ENCODE measurements at places on chromosomes 5 and 9. TPM values are rescaled to one million over a fixed set of nuclear protein-coding genes. Genes with fewer than 3 reads are reported as not detected.

- DNase-seq = peak; percentile 50
Observed at GRCh38 chr5:72325566-72326305, 5.6 kb downstream of the PTCD2 start.

Gene MYMK
- not detected for total RNA-seq

GRCh38 chr9:98801969-98802371, 5.5 kb upstream of the GALNT12 start:
- no peak for DNase-seq

Gene TOR4A
- total RNA-seq = 42.1 TPM

Gene RANBP3L
- total RNA-seq = under 0.01 TPM

Gene TRIP13
- 4.3 TPM for total RNA-seq

Gene TRIM36
- 4.0 TPM for total RNA-seq

Gene SPARC
- 103 TPM for total RNA-seq

GRCh38 chr5:139369181-139369580, 13.9 kb downstream of the SLC23A1 start:
- no peak for DNase-seq

DNA sequence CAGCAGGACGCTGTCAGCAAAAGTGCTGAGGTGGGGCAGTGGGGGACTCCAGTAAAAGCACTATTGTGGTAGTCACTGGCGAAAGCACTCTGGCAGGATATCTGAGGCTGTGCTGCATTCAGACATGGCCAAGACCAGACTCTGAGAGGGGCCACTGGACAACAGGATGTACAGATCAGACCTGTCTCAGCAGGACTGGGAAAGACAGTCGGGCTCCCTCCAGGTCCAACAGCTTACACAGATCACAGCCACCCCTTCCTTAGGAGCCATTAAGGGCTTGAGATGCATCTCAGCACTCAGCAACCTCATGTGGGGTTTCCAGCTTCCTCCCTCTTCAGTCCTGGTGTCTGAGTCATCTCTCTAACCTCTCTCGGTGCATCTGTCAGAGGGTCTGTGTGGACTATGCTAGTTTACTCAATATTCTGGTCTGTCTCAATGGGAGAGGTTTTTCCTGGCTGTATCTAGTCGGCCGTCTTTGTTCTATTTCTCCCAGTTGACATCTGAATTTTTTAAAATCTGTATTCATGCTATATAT, 154.5 kb downstream of the CWC27 start:
- no peak for DNase-seq

GRCh38 chr9:85067792-85068191, 398.3 kb downstream of the NTRK2 start:
- no peak for DNase-seq

Gene MUSK
- not detected for total RNA-seq

Gene DAPK1
- total RNA-seq = 41.0 TPM

DNA sequence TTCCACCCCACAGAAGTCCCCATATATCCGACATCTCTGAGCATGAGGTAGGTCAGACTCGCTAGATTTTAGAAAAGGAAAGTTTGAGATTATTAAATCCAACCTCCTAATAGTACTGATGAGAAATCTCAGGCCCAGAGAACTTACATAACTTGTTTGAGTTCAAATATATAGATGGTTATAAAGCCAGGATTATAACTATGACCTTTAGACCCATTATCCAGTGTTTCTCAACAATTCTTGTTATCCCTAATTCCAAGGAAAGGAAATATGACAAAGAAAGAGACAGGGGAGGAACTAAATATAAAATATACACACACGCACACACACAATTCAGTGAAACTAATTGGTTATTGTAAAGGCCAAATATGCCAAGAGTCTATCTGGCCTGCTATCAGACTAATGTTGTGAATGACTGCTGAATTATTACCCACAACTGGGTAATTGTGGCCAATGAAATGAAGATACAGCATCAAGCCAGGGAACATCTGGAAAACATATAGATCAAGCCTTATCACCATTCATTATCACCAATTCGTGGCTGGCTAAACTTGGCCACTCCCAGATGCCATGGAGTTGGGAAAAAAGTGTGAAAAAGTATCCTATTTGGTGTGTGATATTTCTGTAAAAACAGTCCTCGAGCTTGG, 248.4 kb downstream of the PRELID2 start:
- DNase-seq = no peak

- no peak for DNase-seq
Observed at GRCh38 chr9:130328349-130328801, 62.8 kb downstream of the HMCN2 start.

DNA sequence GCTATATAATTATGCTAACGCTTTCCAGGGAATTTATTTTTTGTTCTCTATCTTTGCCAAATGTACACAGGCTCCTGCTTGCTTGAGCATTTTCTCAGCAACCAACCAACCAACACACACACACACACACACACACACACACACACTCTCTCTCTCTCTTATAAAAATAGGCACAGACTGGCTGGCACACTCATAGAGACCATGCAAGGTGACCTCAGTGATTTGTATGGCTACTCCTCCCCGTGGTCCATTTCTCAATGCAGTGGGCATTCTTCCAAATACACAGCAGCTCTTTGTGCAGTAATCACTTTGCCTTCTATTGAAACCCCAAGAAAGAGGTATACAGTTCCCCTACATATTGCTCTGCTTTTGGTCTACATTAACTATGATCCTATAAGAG, 416.0 kb downstream of the MAN2A1 start:
- DNase-seq = peak; percentile 82

GRCh38 chr9:38214432-38214831, 145.4 kb upstream of the SHB start:
- no peak for DNase-seq

Gene PDGFRB
- total RNA-seq = 0.52 TPM

- DNase-seq = no peak
Observed at GRCh38 chr9:18911714-18912342, 121.2 kb downstream of the SAXO1 start.

GRCh38 chr9:83199240-83199639, 136.3 kb upstream of the RASEF start:
- peak; percentile 67 for DNase-seq

DNA sequence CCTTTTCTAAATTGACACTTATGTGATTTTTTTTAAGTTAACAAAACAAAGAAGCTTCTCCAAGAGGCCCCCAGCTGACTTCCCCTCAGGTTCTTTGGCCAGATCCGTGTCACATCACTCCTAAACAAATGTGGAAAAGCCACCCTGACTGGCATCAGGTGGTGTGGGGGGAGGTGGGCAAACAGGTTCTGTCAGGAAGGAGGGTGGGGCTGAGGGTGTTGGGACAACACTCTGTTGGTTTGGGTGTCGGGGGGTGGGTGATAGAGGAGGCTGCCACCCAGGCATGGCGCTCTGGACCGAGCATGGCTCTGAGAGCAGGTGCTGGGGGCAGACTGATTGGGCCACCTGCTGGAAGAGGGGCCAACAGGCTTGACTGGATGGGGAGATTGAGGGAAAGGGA, 210.9 kb downstream of the HSPA4 start:
- DNase-seq = no peak

DNA sequence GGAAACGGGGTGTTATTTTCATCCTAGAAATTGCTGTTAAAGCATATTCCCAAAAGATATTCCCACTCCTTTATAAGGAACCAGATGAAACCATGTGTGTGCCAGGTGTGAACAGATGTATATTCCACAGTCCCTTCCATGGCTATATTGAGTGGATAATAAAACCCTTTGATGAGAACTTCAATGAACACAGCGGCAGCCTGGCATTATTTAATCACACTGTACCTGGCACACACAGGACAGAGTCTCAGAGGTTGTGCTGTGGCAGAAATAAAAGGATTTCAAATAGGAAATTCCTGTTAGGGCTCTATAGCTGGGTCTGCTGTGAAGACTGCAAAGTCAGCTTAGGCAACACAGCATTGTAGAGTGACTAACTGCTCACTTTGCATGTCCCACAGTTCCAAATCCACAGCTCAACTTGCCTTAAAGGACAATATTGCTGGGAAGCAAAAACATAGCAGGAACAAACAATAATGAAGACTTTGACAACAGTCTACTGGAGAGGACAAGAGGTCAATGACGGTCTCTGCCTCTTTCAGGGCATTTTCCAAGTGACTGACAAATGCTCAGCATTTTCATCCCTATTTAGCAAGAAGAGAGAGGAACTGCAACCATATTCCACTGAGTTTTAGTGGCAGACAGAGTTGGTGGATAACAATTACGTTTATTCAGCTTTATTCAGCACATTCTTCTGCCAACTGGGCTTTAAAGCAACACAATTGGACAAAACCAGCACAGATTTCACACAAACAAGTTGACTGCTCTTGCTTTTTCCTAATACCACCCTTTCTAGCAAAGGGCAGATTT, 255.7 kb upstream of the RGMB start:
- DNase-seq = no peak

Gene UBTD2
- 54.0 TPM for total RNA-seq

DNA sequence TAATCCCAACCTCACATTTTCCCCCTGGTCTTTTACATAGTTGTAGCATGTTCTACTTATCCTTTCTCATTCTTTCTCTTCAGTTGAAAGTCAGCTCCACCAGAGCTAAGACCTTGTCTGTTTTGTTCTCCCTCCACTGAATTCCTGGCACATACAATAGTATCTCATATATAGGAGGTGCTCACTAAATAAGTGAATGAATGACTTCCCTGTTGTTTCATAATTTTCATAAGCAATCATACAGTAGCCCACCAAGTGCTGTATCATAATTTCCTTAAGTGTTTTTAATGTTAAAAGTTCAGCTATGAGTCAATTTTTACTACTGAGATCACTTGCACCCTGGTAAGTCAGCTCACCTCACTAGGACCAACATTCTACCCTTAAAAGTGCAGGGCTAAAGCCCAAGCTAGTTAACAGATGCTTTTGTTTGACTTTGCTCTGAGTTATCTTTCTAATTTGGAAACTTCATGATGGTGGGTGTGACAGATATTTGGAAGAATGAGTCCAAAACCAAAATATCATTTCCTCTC, 27.6 kb downstream of the TMEM245 start:
- no peak for DNase-seq

All from renal cortical epithelial cell (primary cell).